ENCODE measurements at places on chromosomes 3 and 15.

DNA sequence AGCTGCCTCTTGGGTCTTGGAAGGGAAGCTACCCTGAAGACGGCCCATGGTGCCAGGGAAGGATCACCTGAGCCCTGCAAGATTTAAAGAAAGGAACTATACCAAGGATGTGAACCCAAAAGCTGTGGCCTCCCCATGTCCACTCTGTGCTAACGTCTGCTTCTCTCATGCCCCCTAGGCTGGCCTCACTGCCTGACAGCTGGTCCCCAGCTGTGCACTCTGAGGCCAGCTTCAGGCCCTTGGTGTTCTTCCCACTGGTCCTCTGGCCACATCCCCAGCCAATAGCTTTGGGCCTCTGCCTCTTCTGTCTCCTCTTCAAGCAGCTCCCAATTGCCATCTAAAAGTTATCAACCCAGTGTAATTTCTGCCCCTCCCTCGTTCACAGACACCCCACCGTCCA is 5.2 kb upstream of the LRRK1 start:
- DNase-seq = no peak

DNA sequence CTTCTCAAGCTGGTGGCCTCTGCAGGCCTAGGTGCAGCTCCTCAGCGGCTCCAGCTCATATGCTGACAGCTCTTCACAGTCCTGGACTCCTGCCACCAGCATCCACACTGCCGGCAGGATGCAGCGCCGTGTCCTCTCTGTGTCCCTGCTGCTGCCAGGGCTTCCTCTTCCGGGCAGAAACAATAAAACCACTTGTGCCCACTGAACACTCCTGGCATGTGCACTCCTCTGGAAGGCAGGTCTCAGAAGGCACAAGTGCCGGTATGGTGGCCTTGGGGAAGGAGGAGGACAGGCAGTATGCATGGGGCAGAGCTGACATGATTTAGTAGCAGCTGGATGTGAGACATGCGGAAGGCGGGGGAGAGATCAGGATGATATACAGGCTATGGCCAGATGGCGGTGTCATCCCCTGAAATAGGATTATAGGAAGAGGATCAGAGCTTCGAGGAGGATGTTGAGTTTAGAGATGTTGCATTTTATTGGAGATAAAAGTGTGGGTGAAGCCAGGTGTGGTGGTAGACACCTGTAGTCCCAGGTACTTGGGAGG is 7.5 kb upstream of the MAN2A2 start:
- DNase-seq = no peak

GRCh38 chr3:76873532-76874242 is 166.2 kb upstream of the ROBO2 start:
- DNase-seq = no peak

DNA sequence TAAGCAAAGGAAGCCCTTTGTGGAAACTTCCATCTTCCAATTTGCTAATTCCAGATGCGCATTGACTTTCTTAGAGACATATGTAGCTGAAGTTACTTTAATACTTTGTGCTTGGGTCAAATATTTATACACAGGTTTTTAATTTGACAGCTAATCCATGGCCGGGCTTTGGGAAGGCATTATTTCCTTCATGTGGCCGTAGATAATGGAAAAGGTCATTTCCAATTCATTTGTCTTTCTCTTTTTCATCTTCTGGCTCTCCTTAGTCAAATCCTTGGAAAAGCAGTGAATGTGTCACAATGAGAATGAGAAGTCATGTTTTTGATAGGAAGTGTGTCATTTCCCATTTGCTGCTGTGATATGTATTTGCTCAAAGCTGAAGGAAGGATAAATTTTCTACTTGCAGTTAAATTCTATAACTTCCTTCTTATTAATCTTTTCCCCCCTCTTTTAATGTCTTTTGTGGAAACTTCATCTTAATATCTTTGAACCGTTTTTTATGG is 323.3 kb downstream of the CLSTN2 start:
- DNase-seq = no peak

All from DMS153 (cell line).